Right ventricle myocardium superior (tissue), 1 donor: ENCODE measurements at places on chromosomes 1 and 21. TPM values are rescaled to one million over a fixed set of nuclear protein-coding genes. Genes with fewer than 3 reads are reported as not detected.

DNA sequence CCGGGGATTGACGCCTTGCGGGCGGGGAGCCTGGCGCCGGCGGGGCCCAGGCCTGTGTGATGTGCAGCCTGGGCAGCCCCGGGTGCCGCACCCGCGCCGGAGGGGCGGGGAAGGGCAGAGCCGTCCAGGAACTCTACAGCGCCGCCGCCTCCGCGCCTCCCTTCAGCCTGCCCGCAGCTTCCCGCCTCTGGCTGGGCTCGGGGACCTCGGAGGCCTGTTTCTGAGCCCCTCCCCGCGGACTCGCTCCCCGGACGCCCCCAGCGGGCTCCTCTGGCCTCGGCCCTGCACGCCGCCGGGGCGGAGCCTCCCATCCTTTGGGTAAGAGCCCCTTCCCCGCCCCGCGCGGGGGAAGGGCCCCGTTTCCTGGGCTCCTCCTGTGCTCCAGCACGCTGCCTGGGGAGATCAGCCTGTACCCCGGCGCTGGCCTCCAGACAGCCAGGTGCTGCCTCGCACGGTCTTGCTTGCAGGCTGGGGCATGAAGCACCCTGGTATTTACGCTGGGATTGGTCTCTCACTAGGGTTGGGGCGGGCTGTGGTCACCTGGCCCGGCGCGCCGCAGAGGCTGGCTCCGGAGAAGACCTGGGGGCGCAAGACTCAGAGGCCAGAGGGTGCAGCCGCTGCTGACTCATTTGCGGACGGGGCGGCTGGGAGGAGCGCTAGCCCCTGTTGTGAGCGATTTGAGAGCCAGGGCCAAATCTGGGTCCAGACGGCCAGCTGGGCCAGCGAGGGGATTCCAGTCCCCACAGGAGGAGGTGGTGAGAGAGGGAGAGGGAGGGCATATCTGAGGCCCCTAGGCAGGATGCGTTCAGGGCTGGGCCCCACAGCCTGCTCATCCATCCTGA, 5.7 kb upstream of the ACOT11 start:
- peak; percentile 77 for DNase-seq

DNA sequence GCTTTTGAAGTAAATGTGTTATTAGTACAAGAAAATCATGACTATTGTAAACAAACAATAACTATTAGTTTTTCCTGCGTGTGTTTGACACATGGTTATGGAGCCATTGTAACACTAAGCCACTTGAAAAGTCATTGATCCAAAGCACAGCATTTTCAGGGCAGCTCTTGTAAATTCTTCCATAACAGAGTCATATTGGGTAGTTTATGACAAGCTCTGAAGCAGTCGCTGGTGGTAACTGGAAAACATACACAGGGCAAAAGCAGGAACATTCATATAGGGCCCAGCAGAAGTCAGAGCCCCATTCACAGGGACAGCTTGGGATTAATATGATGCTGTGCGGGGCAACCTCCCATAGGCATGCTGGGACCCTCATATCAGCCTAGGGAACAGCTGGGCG, 483.2 kb upstream of the PTBP2 start:
- DNase-seq, result no peak

DNA sequence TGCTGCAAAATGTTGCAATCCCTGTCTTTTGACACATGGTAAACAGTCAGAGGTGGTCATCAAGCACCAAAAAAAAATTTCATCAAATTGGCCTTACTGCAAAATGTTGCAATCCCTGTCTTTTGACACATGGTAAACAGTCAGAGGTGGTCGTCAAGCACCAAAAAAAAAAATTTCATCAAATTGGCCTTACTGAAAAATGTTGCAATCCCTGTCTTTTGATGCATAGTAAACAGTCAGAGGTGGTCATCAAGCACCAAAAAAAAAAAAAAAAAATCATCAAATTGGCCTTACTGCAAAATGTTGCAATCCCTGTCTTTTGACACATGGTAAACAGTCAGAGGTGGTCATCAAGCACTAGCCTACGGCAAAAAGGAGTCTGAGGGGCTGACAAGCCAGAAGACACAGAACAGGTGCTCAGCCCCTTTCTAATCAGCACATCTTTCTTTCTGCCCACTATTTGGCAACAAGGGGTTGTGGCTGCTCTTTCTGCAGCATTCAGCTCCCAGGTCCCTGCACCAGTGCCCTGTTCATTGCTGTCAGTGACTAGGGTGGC, 223.8 kb downstream of the KCNH1 start:
- DNase-seq, result no peak

- DNase-seq, result no peak
These were observed 87.5 kb upstream of the RGS1 start for GRCh38 chr1:192488058-192488457.

DNA sequence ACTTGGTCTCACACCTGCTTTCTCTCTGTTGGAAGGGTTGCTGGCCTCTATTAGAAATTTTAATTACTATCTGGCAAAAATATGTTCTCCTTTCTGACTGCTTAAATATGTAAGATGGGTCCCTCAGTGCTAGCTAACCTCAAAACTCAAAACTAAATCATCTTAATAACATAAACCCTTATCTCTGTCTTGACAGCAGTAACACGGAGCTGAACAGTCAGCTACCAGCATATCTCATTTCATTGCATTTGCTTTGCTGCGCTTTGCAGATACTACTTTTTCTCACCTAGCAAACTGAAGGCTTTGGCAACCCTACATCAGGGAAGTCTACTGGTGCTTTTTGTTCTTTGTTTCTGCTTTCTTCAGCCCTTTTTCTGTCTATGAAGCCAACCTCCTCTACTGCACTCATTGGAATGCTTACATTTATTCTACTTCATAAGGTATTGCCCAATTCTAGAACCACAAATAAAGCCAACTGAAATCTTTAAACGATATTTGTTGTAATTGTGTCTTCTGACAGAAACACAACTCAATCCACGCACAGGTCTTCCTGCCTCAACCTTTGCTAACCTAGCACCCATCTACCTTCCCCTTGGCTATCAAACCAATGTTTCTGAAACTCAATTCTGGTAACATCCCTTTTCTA, 95.6 kb downstream of the RERE start:
- DNase-seq, result no peak

GRCh38 chr1:160460683-160461287, 60.4 kb downstream of the VANGL2 start:
- DNase-seq, result no peak

DNA sequence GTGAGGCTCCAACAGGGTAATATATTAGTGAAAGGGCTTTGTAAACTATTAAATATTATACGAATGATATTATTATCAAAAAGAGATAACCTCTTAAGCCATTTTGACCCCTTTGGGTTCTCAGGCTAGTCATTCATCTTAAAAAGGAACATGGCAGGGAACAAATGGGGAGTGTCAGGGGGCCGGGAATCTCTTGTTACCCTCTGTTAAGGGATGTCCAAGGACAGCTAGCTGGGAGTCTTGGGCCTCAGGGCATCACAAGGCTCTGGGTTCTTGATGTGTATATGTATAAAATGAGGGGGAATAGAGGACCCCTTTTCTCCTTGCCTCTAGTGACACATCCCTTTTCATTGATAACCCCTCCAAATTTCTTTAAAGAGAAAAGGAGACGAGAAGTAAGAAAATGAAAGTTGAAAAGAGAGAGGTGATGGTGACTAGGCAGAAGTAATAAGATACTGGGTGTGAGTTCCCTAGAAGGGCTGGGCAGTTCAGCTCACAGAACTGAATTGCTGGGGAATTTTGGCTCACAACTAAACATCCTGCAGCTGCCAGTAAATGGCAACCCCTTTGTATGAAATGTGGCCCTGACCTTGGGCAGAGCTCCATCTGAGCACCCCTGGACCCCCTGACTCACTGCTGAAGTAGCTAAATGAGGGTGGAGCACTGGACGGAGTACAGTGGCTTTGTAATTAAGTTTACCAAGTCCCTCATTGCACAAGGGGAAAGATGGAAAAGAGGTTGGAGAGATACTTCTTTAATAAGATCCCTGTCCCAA, 20.0 kb upstream of the ZNF326 start:
- DNase-seq, result no peak

DNA sequence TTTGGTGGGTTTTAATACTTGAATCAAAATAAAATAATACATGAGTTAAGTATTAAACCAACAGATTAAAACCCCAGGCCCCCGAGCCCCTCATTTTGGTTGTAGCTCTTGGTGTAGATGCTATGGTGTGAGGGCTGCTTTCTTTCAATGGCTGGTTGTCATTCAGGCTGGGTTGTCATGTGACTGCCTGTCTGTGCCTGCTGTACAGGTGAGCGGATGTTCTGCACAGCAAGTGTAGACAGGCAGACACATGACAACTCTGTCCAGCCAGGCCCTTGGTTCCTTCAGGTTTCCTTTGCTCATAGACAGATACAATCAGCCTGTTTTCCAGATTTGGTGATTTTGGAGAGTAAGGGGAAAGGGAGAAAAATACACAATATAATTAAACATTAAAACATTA, 281.9 kb upstream of the C1orf105 start:
- DNase-seq, result no peak

DNA sequence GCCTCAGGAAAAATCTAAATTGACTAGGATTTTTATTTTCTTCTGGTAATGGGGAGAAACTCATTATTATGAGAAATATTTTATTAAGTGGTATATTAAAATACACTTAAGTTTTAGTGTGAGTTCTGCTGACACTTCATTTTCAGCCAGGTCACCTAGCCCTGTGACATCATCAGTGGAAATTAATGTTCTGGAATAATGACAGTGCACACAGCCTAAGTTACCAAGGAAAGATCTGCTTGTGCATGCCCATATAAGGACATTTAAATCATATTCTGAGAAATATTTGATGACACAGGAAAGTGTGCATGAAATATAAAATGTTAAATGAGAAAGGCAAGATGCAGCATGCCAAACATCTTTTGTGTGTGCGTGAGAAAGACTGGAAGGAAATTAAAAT, 102.0 kb downstream of the KIF14 start:
- no peak for DNase-seq

GRCh38 chr1:46612937-46613660, 3.5 kb downstream of the MOB3C start:
- peak; percentile 52 for DNase-seq

- no peak for DNase-seq
These were observed 249.0 kb upstream of the ZP4 start for GRCh38 chr1:238139713-238140112.

GRCh38 chr1:62904856-62905225, 120.9 kb downstream of the ATG4C start:
- DNase-seq, result no peak

DNA sequence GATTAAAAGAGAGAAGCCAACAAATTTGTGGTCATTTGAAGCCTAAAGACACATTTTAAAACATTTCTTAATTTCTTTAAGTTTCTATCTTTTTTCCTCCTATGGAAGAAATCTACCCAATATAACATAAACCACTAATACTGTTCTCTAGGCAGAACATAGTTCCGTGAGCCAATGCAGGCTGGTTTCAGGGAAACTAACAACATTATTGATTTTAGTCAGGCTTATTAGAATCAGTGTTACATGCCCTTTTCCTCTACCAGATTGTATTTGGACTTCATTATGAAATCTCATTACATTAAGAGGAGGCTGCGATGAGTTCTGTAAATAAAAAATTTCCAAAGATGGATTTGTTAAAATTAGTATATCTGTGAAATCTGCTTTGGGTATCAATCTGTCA, 249.9 kb downstream of the PTBP2 start:
- no peak for DNase-seq

DNA sequence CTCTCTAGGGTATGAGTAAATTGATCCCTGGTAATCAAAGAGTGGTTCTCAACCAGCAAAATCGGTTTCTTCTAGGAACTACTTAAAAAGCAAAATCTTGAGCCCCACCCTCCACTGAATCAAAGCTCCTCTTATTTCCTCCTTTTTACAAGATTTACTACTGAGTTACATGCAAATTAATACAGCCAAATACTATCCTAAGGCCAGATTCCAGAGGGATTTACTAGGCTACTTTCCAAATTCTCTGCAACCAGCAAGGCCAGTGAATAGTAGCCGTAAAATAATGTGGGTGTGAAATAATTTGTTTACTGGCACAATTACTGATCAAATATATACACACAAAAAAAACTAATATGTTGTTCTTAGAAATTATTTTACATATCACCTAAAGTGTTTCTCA, 1583.8 kb downstream of the NCAM2 start:
- DNase-seq, result no peak

DNA sequence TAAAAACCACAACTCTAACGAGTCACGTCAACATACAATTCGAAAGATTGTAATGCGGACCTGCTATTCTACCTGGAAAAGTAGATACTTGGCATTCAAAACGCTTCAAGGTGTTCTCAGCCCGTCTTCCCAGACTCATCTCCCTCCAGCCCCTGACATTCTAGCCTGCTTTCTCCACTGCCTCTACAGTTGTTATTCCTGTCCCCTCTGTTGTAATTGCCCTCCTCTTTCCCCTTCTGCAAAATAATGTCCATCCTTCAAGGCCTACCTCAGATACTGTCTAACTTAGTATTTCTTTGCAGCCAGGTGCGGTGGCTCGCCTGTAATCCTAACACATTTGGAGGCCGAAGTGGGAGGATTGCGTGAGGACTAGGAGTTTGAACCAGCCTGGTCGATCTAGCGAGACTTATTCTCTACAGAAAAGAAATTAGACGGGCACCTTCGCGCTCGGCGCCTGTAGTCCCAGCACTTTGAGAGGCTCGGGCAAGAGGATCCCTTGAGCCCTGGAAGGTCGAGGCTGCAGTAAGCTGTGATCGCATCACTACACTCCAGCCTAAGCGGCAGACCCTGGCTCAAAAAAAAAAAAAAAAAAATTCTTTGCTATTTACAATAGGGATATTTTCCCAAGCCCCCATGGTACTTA, 756 bp upstream of the RBM34 start:
- DNase-seq, result no peak

DNA sequence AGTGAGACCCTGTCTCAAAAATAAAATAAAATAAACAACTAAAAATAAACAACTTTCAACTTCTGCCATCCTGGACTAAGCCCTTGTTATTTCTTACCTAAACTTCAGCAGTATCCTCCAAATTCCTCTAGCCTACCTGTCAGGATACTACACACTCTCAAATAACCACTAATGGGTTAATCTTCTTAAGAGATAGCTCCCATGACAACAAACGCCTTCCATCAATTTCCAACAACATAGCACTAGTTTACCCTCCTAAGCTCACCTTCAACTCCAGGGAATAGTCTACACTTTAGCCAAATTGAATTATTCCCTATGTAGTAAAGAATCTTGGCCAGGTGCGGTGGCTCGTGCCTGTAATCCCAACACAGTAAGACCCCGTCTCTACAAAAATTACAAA, 11.3 kb downstream of the AUNIP start:
- no peak for DNase-seq

Gene TARDBP
- total RNA-seq, result 106 TPM

Gene MRPL24
- 99.8 TPM for total RNA-seq

Gene CDC7
- total RNA-seq, result 0.89 TPM

Gene OR2M3
- not detected for total RNA-seq

Gene TACSTD2
- not detected for total RNA-seq

Gene TAS1R3
- 0.40 TPM for total RNA-seq

Gene KCNE1
- 4.3 TPM for total RNA-seq

Gene RAVER2
- total RNA-seq, result 30.1 TPM

Gene FAM167B
- 8.1 TPM for total RNA-seq

Gene HRNR
- total RNA-seq, result not detected

Gene BATF3
- total RNA-seq, result 1.3 TPM

Gene HSD3B1
- total RNA-seq, result not detected

Gene ICOSLG
- total RNA-seq, result 4.3 TPM

Gene PLEKHA6
- 20.0 TPM for total RNA-seq
